ENCODE measurements at places on chromosomes 5 and 9.

GRCh38 chr9:78397045-78397444, 100.1 kb downstream of the PSAT1 start:
- DNase-seq: no peak

GRCh38 chr9:3888497-3888858, 362.7 kb upstream of the RFX3 start:
- peak; percentile 42 for DNase-seq

DNA sequence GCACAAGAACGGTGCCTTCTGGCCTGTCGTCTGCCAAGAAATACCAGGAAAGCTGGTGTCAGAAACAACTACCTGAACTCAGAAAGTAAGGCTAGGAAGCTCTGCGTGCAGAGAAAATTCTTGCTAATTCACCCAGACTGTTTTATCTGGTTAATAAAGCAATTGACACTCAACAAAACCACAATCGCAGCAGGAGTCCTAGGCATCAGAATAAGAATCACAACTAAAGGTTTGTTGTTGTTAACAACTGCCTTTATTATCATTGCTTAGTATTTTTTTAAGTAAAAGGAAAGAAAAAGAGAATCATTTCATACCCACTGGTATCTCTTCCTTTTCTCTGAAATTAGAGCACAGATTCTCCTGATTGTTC, 3.9 kb upstream of the ISL1 start:
- DNase-seq: no peak

GRCh38 chr5:76376148-76376865, 26.8 kb upstream of the IQGAP2 start:
- peak; percentile 19 for DNase-seq

DNA sequence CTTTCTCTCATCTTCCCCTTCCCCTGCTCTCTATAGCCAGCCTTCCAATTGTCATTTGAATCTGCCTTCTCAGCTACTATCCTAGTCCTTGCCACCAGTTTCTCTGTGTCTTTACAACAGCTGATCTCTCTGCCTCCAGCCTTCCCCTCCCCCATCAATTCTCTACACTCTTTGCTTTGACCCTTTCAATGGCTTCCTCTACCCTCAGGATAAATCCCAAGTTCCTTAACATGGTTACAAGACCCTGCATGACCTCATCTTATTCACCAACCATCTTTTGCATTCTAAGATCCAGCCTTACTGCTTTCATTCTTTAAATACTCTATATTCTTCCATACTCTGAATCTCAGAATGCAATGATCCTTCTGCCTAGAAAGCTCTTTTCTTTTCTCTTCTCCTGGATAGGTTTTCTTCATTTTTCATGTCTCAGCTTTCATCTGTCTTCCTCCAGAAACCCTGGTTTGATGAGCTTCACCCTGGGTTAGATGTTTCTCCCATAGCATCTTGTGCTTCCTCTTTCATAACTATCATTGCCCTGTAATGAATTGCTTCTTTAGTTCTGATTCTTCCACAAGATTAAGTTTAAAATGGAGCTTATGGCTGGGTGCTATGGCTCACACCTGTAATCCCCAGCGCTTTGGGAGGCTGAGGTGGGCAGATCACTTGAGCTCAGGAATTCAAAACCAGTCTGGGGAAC, 58.6 kb upstream of the ZSWIM6 start:
- DNase-seq: no peak

DNA sequence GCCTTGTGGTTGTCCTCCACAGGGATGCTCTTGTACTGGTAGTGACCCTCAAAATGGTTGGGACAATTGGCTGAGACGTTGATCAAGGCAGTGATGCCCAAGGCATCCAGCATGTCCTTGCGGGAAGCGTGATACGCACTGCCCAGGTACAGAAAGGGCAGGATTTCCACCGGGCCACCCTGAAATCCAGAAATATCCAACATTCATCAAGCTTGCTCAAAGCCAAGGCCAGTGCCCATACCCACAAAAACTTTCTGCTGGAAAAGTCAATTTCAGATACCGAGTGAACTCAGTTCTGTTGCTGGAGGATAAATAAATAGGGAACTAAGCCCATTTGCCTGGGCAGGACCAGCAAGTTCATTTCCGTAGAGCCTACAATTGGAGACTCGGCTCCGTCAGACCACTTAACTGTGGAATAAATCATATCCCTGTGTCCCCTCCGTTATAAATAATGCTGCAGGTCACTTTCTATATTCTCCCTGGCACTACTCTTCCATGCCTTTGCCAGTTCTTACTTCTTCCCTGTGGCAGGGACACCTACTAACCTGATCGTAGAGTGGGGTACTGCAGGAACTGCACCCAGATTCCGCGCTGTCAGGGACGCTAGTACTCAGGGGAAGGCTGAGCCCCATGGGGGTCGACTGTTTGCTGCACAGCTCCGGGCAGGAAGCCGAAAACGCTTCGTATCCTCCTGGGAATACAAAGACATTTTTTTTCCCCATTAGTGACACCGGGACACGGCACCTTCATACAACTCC, 1.2 kb downstream of the DUSP1 start:
- no peak for DNase-seq

DNA sequence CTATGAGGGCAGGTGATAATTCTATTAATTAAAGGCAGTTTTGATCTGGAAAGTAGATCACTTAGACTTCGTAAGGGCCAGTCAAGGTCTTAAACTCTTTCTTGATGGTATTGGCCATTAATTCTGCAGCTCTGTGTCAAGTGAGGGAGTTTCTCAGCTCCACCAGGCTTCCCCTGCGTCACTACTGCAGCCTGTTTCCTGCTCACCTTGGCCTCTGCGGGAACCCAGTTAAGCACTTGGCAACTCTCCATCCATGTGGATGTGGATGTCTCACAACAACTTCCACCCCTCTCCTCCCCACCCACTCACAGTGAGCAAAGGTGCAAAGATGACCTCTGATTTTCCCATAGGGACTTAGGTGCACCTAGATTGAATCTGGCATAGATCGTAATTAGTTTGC, 191.6 kb downstream of the PLK2 start:
- no peak for DNase-seq

DNA sequence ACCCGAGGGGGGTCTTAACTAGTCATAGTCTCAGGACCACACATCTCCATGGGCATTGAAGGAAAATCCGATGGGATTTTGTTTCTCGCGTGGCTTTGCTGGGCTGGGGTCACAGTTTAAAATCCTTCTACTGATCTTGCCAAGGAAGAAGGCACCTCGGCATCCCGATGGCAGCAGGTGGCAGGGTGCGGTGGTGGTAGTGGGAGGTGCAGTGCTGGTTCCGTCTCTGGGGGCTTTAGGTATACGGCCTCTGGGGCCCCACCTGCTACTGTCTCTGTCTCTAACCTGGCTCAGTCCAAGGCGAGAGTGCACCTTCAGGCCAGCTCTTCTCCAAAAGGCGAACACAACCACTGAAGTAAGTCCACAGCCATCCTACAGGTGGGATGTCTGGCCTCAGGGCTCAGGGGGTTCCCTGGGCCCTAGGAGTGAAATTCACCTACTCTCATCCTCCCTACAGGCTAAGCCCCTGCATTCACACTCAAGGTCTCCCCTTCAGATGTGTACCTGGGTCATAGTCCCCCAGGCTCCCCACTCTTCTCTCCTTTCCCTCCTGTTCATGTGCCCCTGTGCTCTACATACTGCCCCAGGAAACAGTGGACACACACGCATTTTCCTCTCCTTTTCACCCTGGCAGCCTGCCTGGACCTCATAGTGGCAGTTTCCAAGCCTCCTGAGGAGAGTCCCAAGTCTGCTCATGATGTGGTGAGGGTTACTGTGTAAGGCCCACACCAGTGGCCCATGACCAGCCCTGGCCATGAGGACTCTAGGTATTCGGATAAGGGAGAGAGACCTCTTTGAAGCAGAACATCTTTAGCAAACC, 736 bp upstream of the FCN2 start:
- no peak for DNase-seq

DNA sequence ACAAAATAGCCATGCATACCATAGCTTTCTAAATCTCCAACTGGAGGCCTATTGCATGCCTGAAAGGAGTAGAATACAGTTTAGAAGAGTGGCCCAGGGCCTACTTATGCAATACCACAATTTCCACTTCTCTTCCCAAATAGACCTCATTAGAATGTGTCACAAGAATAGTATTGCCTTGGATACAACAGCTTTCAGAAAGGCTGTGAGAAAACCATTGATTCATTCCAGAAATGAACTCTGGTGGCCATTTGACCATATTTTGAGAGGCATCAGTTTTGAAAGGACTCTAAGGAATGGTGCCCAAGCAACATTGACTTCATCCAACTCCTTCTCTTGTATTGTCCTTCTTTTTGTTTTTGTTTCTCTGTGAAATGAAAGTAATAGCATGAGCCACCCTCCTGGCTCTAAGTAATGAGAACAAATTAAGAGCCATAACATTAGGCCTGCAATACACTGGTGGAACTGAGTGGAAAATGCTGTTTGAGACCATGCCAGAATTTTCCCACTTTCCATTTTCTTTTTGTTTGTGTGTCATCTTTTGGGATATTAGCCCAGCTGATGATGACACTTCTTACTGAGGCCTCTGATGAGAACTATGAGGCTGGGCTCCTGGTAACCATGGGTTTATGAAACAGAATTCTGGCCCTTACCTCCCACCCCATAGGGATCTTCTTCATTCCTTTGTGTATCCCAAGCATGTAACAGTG, 90.2 kb downstream of the TMEM174 start:
- DNase-seq: no peak

- no peak for DNase-seq
Observed at GRCh38 chr9:126980231-126980630, 65.6 kb downstream of the RALGPS1 start.

DNA sequence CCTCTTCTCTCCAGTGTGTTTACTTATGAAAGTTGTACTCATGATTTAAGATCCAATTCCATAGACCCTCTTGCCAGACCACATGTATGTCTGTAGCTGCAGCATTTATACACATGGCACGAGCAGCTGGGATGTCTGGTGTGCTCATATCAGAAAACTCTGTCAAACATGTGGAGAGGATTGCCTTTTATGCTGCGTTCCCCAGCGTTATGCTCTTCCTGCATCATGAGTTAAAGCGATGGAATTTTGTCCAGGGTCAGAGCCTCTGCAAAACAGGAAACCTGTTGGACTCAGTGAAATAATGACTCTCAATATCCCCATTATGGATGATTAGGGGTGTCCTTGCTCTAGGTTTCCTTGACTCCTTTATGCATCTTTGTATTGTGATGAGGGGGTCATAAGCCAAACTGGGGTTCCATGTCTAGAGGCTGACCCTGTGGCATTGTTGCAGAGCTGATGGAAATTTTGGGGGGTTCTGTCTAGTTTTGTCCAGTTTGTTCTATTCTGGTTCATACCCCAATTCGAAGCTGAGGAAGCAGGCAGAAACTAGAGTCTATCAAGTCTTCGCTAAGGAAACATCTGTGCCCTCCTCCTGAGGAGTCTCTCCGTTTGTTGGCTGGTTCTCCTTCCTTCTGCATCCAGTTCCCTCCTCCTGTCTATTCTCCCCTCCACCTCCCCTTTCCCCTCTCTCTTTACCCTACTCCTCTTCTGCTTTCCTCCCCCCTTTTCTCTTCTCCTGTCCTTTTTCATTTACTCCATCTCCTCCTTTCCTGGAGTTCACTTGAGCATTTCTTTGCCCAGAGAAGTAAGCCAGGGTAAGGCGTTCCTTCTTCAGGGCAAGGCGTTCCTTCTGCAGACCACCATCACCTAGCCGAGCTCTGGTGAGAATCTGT, 252.8 kb downstream of the MAST4 start:
- no peak for DNase-seq

GRCh38 chr5:154199263-154199662, 8.7 kb downstream of the GALNT10 start:
- DNase-seq: no peak

DNA sequence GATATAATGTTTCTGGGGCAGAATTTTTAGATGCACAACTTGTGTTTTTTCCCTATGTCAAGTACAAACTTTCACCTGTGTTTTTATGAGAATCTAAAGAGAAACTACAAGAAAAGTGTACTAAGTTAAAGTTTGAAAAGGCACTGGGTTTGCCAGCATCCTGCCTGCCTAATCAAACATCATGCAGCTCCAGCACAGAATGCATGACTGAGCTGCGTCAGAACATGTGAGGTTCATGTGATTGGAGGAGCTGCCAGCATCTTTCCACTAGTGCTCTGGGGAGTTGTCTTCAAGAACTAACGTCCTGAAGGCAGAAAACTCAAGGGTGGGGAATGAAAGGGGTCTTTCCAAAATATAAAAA, 46.1 kb upstream of the RIC1 start:
- peak; percentile 67 for DNase-seq
